ENCODE measurements at places on chromosomes 11 and 22.

GRCh38 chr11:26765323-26765722, 43.5 kb upstream of the SLC5A12 start:
- H3K27me3 ChIP-seq, result no peaks in the 10 kb centered on the region
- no peak overlapping the region for H3K27ac ChIP-seq
- no peaks in the 10 kb centered on the region for H3K36me3 ChIP-seq
- H3K4me1 ChIP-seq, result no peaks in the 10 kb centered on the region
- DNase-seq, result no peak
- H3K4me3 ChIP-seq, result no peak overlapping the region

DNA sequence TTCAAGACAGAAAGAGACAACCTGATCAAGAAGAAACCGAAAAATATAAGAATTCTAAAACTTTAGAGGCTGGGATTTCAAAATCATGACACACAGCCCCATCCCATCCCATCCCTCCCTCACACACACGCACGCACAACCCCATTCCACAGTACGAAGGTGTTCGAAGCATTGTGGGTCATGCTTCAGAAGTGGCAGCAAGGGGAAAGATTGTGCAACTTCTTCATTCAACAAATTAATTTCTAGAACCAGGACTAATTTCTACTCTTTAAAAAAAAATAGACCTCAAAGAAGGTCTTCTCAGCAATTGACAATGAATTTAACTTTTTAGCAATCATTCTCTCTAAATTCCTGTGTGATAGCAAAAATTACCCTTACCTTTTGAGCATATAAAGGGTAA, 867 bp downstream of the SPA17 start:
- no peaks in the 10 kb centered on the region for H3K27me3 ChIP-seq
- H3K27ac ChIP-seq, result peak overlapping the region; percentile 78
- no peak overlapping the region for H3K4me3 ChIP-seq
- no peaks in the 10 kb centered on the region for H3K36me3 ChIP-seq
- peaks cover 28% of the 10 kb centered on the region for H3K4me1 ChIP-seq

DNA sequence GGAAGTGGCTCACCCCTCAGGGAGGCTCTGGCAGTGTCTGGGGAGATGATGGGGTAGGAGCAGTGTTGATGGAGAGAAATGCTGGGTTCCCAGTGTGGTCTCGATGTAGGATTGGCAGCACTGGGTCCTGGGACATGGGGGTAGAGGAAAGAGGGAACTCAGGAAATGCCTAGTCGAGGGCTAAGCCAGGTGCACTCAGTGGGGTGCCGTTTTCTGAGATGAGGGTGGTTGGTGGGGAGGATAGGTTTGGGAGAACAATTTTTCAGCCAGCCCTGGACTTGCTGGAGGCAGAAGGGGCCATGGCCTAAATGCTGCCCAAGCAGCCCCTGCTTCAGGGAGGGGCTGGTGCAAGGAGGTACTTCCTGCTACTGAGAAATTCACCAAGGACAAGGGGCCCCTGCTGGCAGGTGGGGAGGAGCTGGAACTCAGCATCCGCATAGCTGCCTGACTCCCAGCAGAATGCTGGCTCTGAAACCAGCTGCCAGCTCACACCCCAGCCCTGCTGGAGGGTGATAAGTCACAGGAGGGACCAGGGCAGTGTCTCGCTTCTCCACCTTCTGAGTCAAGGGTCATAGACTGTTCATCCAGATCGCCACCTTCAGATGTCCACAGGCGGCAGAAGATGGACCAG, 6.0 kb downstream of the CCDC157 start:
- no peaks in the 10 kb centered on the region for H3K4me1 ChIP-seq
- H3K4me3 ChIP-seq, result no peak overlapping the region
- H3K27ac ChIP-seq, result no peak overlapping the region
- H3K36me3 ChIP-seq, result peaks cover 6% of the 10 kb centered on the region
- H3K27me3 ChIP-seq, result no peaks in the 10 kb centered on the region

DNA sequence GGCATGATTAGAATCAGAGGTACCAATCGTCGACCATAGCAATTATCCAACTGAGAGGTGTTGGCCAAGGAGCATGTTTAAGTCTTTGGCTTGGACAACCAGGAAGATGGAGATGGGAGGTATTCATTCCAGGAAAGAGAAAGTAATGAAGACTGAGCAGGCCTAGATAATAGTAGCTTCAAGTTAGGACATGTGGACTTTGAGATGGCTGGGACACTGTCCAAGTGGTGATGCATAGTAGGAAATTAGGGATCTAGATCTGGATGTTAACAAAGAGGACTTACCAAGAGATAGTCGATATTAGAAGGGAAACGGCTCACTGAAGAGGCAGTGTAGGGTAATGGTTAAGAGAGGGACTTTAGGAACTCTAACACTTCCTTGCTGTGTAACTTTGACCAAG, 266.7 kb downstream of the FAM76B start:
- no peaks in the 10 kb centered on the region for H3K4me1 ChIP-seq
- no peaks in the 10 kb centered on the region for H3K27me3 ChIP-seq
- no peak overlapping the region for H3K4me3 ChIP-seq
- no peak overlapping the region for H3K27ac ChIP-seq
- DNase-seq, result no peak
- no peaks in the 10 kb centered on the region for H3K36me3 ChIP-seq

- peaks cover 3% of the 10 kb centered on the region for H3K27me3 ChIP-seq
- H3K4me1 ChIP-seq, result no peaks in the 10 kb centered on the region
- H3K27ac ChIP-seq, result no peak overlapping the region
- no peak for DNase-seq
- H3K4me3 ChIP-seq, result no peak overlapping the region
These were observed 437.0 kb downstream of the TBC1D22A start for GRCh38 chr22:47199261-47199978.

- H3K27ac ChIP-seq, result no peak overlapping the region
- peaks cover 23% of the 10 kb centered on the region for H3K36me3 ChIP-seq
- no peak for DNase-seq
- H3K27me3 ChIP-seq, result no peaks in the 10 kb centered on the region
These were observed 22.0 kb downstream of the AMPD3 start for GRCh38 chr11:10476927-10477689.

GRCh38 chr11:78767027-78767932, 192.6 kb upstream of the NARS2 start:
- H3K36me3 ChIP-seq, result no peaks in the 10 kb centered on the region
- no peak overlapping the region for H3K27ac ChIP-seq
- H3K4me3 ChIP-seq, result no peak overlapping the region
- H3K27me3 ChIP-seq, result peaks cover 3% of the 10 kb centered on the region
- no peak for DNase-seq

DNA sequence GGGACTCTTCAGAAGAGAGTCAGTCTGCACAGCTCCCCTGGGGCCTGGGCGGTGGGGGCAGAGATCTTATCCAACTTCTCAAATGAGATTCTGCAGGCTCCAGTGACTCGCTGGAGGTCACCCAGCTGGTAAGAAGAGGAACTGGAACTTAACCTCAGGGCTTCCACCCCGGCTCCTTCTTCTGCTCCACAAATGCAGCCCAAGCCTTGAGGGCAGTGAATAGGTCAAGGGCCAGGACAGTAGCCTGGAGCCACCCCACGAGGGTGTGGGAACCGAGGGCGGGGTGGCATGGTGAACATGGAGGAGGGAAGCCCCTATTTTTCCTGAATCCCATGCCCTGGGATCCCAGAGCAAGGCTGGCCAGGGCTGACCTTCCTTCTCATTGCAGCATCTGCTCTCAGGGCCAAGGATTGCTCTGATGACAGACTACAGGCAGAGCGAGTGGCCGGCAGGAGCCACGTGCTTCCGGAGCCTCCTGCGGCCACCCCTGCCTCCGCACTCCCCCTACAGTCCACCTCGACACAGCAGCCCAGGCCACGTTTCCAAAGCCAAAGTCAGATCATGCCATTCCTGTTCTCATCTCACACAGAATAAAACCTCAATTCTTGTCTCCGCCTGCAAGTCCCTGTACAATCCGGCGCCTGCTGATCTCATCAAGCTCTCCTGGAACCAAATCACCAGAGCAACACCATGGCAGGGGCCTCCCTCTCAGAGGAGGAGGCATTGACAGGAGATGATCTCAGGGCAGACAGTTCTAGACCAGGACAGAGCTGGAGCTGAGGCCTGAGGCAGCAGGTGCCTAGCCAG, 21.1 kb upstream of the UPK3A start:
- H3K4me3 ChIP-seq, result no peak overlapping the region
- H3K36me3 ChIP-seq, result no peaks in the 10 kb centered on the region
- H3K27me3 ChIP-seq, result peaks cover 43% of the 10 kb centered on the region
- no peak for DNase-seq
- peaks cover 1% of the 10 kb centered on the region for H3K4me1 ChIP-seq

- peaks cover 8% of the 10 kb centered on the region for H3K27me3 ChIP-seq
- no peak overlapping the region for H3K4me3 ChIP-seq
- no peak for DNase-seq
- H3K4me1 ChIP-seq, result no peaks in the 10 kb centered on the region
These were observed 90.3 kb upstream of the SEZ6L start for GRCh38 chr22:26079009-26079408.

DNA sequence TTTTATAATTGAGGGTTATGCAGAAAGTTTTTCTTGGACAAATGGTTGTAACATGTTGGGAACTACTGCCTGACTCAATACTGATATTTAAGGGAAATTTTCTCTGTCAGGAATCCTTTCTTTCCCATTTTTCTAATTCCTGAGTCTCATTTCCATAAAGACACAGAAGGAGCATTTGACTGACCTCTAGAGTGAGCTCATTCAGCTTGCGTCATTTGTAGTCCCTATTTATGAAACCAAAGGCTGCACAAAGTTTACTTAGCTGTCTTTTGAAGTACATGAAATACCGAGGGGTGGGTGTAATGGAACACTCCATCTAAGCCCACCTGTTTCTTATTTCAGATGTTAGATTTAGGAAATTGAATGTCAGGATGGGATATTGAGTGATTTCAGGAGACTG, 359.5 kb upstream of the C11orf87 start:
- no peak for DNase-seq
- no peak overlapping the region for H3K4me3 ChIP-seq
- H3K27ac ChIP-seq, result no peak overlapping the region
- H3K4me1 ChIP-seq, result peaks cover 5% of the 10 kb centered on the region
- H3K36me3 ChIP-seq, result no peaks in the 10 kb centered on the region

DNA sequence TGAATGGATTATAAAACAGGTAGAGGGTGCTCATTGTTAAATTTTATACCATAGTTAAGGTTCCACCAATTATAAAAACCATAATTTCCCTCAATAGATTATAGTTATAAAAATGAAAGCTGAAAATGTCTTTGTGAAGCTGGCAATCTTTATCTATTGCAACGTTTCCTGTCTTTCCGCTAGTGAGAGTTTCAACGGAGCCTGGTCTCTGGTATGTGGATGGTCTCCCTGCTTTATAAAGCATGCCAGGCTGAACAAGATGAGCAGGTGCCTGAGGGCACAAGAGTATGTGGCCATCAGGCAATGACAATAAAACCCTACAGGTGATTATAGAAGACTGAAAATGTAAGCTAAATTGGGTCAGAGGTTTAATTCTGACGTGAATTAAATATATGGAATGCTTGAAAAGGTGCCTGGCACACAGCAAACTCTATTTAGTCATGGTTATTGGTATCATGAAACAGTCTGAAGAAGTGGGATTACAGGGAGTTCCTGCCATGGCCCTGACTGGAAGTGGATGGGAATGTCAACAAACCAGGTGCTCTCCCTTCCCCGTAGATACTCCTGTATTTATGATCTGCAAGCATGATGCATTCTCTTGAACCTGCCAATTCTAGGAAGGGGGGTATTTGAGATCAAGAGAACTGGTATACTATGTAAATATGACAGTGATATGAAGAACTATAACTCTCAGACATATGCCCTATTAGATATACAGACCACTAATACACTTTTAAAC, 115.7 kb downstream of the ENTHD1 start:
- no peak overlapping the region for H3K4me3 ChIP-seq
- H3K36me3 ChIP-seq, result no peaks in the 10 kb centered on the region
- no peak for DNase-seq
- peaks cover 22% of the 10 kb centered on the region for H3K4me1 ChIP-seq
- H3K27ac ChIP-seq, result no peak overlapping the region
- H3K27me3 ChIP-seq, result no peaks in the 10 kb centered on the region

GRCh38 chr11:68317147-68317785, 4.9 kb downstream of the LRP5 start:
- H3K36me3 ChIP-seq, result no peaks in the 10 kb centered on the region
- no peak for DNase-seq
- peaks cover 62% of the 10 kb centered on the region for H3K27me3 ChIP-seq
- no peak overlapping the region for H3K4me3 ChIP-seq

- peaks cover 21% of the 10 kb centered on the region for H3K4me1 ChIP-seq
- no peak overlapping the region for H3K4me3 ChIP-seq
- H3K27ac ChIP-seq, result peak overlapping the region; percentile 40
These were observed 18.0 kb downstream of the CNTF start for GRCh38 chr11:58640386-58641023.

- no peaks in the 10 kb centered on the region for H3K36me3 ChIP-seq
- no peak overlapping the region for H3K27ac ChIP-seq
- H3K27me3 ChIP-seq, result no peaks in the 10 kb centered on the region
- peaks cover 5% of the 10 kb centered on the region for H3K4me1 ChIP-seq
- DNase-seq, result no peak
- no peak overlapping the region for H3K4me3 ChIP-seq
These were observed 5.1 kb upstream of the SLC22A8 start for GRCh38 chr11:63020671-63021291.

- no peaks in the 10 kb centered on the region for H3K27me3 ChIP-seq
- H3K4me3 ChIP-seq, result no peak overlapping the region
- no peaks in the 10 kb centered on the region for H3K36me3 ChIP-seq
- H3K27ac ChIP-seq, result no peak overlapping the region
- peaks cover 58% of the 10 kb centered on the region for H3K4me1 ChIP-seq
- no peak for DNase-seq
These were observed 4.0 kb downstream of the USP28 start for GRCh38 chr11:113871336-113871735.

- no peak for DNase-seq
- H3K36me3 ChIP-seq, result peaks cover 40% of the 10 kb centered on the region
- H3K4me1 ChIP-seq, result no peaks in the 10 kb centered on the region
- H3K27me3 ChIP-seq, result no peaks in the 10 kb centered on the region
- no peak overlapping the region for H3K27ac ChIP-seq
These were observed 59.4 kb downstream of the F2 start for GRCh38 chr11:46778416-46778815.

GRCh38 chr22:28029201-28029948, 110.3 kb upstream of the PITPNB start:
- H3K36me3 ChIP-seq, result no peaks in the 10 kb centered on the region
- H3K27ac ChIP-seq, result no peak overlapping the region
- no peaks in the 10 kb centered on the region for H3K4me1 ChIP-seq
- H3K4me3 ChIP-seq, result no peak overlapping the region

- no peaks in the 10 kb centered on the region for H3K4me1 ChIP-seq
- no peak overlapping the region for H3K4me3 ChIP-seq
- no peaks in the 10 kb centered on the region for H3K27me3 ChIP-seq
- no peaks in the 10 kb centered on the region for H3K36me3 ChIP-seq
- no peak overlapping the region for H3K27ac ChIP-seq
These were observed 34.2 kb downstream of the GRAMD4 start for GRCh38 chr22:46654426-46654825.

GRCh38 chr11:33804471-33804870, 30.2 kb upstream of the FBXO3 start:
- peaks cover 10% of the 10 kb centered on the region for H3K4me1 ChIP-seq
- H3K36me3 ChIP-seq, result no peaks in the 10 kb centered on the region
- no peak for DNase-seq
- no peak overlapping the region for H3K4me3 ChIP-seq
- no peak overlapping the region for H3K27ac ChIP-seq

- H3K27ac ChIP-seq, result no peak overlapping the region
- no peaks in the 10 kb centered on the region for H3K36me3 ChIP-seq
- DNase-seq, result no peak
- H3K4me3 ChIP-seq, result no peak overlapping the region
- peaks cover 5% of the 10 kb centered on the region for H3K27me3 ChIP-seq
These were observed 71.9 kb downstream of the NFAM1 start for GRCh38 chr22:42360348-42360747.

Data from T-cell (primary cell).